ENCODE measurements at places on chromosomes 5 and 9. TPM values are rescaled to one million over a fixed set of nuclear protein-coding genes. Genes with fewer than 3 reads are reported as not detected.
A peak's percentile ranks its signal among the peaks of the same experiment; 100 is the strongest.

DNA sequence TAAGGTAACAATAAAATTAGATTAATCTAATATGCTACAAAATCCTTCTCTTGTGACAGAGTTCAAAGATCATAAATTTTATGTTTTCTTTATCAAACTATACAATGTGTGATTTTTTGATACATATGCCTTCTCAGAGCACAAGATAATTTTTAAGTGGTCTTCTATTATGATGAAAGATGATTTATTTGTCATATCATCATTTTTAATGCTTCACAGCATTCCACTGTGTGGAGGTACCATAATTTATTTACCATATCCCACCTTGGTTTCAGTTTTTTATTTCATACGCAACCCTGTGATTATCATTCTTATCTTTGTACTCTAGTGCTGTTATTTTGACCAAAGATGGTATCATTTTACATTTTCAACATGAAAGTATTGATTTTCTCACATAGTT, 41.7 kb downstream of the POLK start:
- DNase-seq, result no peak

- DNase-seq, result no peak
Observed at GRCh38 chr5:79936002-79936645, 54.9 kb downstream of the MTX3 start.

DNA sequence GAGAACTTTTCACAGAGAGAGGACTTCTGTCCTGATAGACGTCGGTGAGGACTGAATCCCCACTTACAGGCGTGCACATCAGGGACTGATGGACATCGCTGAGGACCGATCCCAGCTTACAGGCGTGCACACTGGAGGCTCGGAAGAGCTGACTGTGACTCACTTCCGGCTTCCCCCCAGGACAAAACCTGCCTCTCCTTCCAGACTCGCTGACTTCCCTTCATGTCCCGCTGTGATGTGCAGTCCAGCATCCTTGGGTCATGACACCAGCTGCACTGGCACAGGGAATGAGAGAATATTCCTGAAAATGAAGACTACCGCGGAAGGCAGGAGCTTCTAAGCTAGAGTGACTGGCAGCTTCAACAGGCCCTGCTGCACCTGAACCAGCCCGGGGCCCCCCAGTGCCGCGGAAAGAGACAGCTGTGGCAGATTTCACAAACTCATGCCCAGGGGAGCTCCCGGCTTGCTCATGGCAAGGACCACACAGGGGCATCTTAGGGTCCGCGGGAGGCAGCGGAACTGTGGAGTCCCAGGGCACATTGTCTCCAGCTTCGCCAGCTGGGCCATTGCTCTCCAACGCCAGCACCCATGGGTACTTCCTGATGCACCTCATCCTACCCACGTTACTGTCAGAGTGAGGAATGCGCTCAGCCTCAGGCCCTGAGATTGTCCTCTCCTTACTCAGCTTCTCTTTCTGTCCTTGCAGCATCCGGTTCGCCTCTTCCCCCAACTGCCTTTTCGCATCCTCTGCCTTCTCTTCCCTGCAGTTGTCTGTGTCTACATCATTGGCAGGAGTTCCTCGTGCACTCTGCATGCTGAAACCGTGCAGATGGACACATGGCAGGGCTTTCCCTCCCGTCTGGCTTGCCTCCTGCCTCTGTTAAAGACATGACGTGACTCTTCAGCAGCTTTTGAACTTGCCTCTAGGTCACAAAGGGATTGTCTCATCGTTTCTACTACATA, 29.5 kb downstream of the SURF6 start:
- DNase-seq, result no peak

Gene ARHGEF39
- 2.4 TPM for total RNA-seq

GRCh38 chr9:134743853-134744252, 102.2 kb downstream of the COL5A1 start:
- DNase-seq, result no peak

- no peak for DNase-seq
Observed at GRCh38 chr5:97549496-97549895, 366.4 kb upstream of the RIOK2 start.

DNA sequence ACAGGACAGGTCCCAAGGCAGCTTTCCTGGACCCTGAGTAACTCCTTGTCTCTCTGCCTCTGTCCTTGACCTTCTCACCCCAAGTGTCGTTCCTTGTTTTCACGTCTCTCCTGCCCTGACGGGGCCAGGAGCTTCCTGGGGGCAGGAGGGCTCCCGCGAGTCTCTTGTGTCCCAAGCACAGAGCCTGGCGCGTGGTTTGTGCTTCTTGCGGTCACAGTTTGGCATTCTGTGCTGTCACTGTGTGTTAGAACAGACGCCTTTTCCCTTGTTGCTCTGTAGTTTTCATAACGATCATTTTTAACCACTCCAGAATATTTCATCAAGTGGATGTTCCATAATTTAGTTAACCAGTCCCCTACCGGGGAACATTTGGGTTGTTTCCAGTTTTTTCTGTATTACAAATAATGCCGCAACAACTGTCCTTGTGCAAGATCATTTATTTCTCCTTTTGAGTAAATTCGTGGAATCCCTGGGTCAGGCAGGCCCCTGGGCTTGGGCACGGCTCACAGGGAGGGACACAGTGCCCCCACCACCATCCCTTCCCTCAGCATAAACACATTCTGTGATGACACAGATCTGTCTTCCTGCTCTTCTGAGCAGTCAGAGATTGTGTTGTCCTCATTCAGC, 71.9 kb downstream of the TSPAN17 start:
- DNase-seq, result no peak

GRCh38 chr5:135059000-135059923, 25.2 kb upstream of the PITX1 start:
- DNase-seq, result no peak

- DNase-seq, result peak; percentile 27
Observed at GRCh38 chr5:88769165-88769564, 113.8 kb downstream of the MEF2C start.

Gene BHMT
- total RNA-seq, result not detected

GRCh38 chr9:38181232-38181631, 112.2 kb upstream of the SHB start:
- no peak for DNase-seq

DNA sequence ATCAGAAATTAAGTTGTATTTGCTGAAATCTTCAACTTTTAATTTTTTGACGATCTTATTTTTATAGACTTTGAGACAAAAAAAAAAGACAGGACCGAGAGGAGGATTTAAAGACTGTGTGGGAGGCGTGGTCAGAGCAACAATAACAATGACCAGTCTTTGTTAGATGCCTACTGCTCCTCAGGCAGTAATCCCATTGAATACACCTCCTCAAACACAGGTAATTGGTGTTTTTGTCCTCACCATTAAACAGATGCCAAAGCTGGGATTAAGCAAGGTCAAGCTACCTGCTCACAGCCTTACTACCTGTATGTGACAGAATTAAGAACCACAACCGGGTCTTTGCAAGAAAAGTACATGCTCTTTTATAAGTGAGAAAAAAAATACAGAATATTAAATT, 233.3 kb upstream of the GRAMD2B start:
- no peak for DNase-seq

Gene TRPM3
- not detected for total RNA-seq

Gene ADAMTS13
- 1.6 TPM for total RNA-seq

GRCh38 chr5:134051305-134051704, 46.5 kb upstream of the VDAC1 start:
- no peak for DNase-seq

DNA sequence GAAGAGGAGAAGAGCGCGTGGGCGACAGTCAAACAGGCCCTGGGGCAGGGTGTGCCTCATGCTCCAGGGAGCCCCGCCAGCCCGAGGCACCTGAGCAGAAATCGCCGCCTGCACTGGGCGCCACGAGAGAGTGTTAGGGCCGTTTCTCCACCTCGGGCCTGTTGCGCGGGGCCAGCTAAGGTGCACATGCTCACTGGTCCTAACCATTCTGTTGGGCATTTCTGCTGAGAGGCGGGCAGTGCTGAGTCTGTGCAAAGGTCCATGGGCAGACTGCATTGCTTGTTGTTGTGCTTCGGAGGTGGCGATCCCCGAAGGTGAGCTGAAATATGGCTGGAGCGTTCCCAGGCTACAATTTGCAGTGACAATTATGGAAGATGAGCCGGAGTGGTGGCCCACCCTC, 367.8 kb upstream of the SPATA31A5 start:
- no peak for DNase-seq

- DNase-seq, result no peak
Observed at GRCh38 chr5:151383011-151383410, 35.7 kb upstream of the SLC36A2 start.
